ENCODE measurements at places on chromosomes 4 and X. TPM values are rescaled to one million over a fixed set of nuclear protein-coding genes. Genes with fewer than 3 reads are reported as not detected.

DNA sequence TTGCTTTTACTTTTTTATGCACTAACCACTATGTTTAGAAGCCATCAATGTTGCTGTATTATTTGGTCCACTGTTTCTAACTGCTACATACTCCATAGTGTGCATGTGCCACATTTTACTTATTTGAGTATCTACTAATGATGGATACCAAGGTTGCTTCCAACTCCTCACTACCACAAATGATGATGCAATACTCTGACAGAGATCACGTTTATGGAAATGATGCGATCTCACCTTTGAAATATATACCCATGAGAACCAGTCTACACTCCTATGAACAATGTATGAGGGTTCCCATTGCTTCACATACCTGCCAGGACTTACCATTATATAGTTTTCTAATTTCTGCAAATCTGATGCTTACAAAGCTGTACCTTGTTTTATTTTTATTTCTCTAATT is 44.2 kb downstream of the HUWE1 start:
- H3K27ac ChIP-seq, result no peak overlapping the region
- no peaks in the 10 kb centered on the region for H3K4me1 ChIP-seq
- H3K27me3 ChIP-seq, result no peaks in the 10 kb centered on the region
- DNase-seq, result peak; percentile 6

DNA sequence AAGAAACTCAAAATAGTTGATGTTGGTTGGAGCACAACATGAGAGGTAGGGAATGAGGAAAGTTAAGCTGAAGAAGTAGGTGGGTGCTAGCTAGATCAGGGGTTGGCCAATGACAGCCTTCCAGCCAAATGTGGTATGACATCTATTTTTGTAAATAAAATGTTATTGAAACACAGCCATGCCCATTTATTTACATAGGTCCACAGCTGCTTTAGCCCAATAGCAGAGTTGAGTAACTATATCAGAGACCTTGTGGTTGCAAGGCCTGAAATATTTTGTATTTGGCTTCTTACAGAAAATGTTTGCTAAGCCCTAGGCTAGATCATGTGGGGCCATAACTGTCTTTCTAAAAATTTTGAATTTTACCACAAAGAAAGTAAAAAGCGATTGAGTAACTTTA is 234.9 kb upstream of the CTSO start:
- no peak overlapping the region for H3K4me3 ChIP-seq
- no peaks in the 10 kb centered on the region for H3K4me1 ChIP-seq
- H3K36me3 ChIP-seq, result no peaks in the 10 kb centered on the region
- H3K27ac ChIP-seq, result no peak overlapping the region

The MAPK10 gene
- 8.0 TPM for total RNA-seq

The PFKFB1 gene
- not detected for total RNA-seq
